Activated CD8-positive, alpha-beta memory T cell treated with anti-CD3 and anti-CD28 coated beads, Interleukin-2, amount 50 U/mL, for 48 hours (primary cell): ENCODE measurements at places on chromosomes 5 and 9.

DNA sequence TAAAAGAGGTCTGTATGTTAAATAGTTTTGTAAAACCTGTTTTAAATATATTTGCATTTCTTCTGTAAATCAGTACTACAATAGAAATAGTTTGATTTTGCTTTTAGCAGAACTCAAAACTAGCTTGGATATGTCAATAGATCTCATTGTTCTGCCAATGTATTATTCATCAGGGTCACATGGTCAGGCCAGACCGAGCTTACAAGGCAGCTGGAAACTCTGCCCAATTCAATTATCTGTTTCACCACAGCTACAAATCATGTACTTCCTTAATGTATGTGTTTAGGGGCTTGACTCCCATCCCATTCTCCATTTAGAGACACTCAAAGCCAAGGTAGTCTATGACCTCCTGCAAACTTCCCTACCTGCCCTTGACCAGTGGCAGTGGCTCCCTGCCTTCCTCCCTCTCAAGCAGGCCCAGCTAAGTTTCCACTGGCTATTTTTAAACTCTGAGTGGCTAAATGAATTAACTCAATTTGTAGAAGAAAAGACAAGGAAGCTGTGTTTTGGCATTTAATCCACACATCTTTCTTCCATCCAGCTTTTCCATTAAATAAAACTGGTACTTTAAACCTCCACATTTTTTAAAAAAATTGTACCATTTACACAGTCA, 46.4 kb upstream of the SELENOP start:
- DNase-seq, result no peak

DNA sequence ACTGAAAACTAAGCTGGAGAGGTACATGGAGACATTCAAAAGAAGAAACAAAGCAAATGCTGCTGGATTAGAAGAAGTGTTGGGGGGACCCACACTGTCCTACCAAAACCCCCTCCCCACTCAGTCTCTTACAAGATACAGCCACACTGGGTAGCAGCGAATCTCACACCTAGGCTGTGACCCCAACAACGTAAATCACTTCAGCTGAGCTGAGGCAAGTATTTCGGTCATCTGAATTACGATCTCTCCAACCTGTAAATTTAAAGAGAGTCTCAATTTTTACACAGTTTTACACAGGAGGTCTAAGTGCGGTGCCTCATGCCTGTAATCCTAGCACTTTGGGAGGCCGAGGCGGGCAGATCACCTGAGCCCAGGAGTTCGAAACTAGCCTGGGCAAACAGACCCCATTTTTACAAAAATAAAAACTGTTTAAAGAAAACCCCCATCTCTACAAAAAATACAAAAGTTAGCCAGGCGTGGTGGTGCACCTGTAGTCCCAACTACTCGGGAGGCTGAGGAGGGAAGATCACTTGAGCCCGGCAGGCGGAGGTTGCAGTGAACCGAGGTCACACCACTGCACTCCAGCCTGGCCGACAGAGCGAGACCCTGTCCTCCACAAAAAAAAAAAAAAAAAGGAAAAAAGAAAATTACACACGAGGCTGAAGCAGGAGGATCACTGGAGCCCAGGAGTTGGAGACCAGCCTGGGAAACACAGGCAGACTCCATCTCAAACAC, 3.4 kb downstream of the CAMSAP1 start:
- no peak for DNase-seq

DNA sequence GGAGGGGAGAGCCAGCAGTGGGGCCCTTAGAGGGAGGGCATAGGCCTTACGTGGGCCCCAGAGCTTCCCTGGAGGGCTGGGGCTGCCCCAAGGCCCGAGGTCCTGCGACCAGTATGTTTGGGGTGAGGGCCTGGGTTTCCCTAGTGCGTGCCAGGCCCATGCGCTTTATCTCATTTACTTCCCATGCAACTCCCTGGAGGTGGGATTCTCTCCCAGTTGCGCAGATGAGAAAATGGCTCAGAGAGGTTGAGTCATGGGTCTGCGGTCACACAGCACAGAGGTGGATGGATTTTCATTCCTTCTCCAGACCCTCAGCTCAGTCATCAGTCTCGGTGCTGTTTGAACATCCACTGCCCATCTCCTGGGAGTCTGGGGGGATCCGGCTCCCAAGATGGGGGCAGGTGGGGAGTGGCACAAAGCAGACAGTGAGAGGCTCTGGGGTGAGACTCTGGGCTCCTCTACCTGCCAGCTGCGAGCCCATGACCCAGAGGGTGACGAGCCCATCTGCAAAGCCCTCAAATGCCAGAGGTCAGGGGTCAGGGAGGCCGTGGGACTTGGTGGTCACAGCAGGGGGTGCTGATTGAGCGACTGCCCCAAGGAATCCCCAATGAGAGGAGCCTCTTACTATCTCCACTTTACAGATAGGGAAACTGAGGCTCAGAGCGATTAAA, 171.2 kb downstream of the GAPVD1 start:
- DNase-seq, result no peak

- DNase-seq, result no peak
Observed at GRCh38 chr9:37486616-37487548, 1.1 kb downstream of the POLR1E start.

GRCh38 chr5:93593476-93594131, 10.6 kb downstream of the NR2F1 start:
- no peak for DNase-seq

- DNase-seq, result no peak
Observed at GRCh38 chr9:93708289-93708986, 132.1 kb downstream of the PHF2 start.

DNA sequence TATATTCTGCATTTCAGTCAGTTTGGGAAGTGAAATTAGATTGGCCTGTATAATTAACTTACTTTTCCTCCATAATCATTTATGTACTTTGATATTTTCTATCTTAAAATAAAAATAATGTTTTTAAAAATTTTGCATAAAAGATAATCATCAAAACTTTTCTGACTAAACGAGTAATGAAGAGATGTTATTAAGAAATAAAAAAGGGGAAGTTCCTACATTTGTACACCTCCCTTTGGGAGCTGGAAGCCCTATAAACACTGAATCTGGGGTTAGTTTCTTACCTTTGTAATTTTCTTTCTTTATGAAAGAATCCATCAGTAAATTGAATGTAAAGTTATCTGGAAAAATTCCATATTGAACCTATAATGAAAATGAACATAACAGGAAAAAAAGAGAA, 86.2 kb downstream of the MRPS27 start:
- DNase-seq, result no peak

GRCh38 chr9:37929441-37929895, 25.5 kb upstream of the SLC25A51 start:
- DNase-seq, result no peak

GRCh38 chr5:87541676-87542075, 128.9 kb upstream of the CCNH start:
- no peak for DNase-seq

DNA sequence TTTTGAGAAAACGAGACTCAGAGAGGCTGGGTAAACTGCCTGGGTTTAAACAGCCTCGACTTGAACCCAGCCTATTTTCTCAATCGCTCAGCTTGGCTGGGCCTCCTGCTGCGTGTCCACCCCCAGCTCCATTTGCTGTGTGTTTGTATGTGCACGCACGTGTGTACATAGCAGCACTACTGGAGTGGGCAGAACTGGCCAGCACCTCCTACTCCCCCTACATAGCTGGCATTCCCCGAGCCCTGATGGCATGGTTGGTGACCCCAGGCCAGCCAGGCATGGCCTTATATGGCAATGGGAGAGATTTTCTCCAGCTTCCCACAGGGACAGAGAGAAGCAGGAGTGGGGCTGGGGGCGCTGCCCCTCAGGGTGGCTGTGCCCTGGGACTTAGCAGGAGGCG, 4.1 kb downstream of the AIF1L start:
- no peak for DNase-seq

DNA sequence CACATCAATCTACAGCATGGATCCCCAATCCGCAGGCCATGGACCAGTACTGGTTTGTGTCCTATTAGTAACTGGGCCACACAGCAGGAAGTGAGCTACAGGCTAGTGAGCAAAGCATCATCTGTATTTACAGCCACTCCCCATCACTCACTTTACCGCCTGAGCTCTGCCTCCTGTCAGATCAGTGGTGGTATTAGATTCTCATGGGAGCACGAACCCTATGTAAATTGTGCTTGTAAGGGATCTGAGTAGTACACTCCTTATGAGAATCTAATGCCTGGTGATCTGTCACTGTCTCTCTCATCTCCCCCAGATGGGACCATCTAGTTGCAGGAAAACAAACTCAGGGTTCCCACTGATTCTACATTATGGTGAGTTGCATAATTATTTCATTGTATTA, 212.7 kb upstream of the FAM174A start:
- no peak for DNase-seq

GRCh38 chr9:6869081-6869948, 111.5 kb downstream of the KDM4C start:
- no peak for DNase-seq

DNA sequence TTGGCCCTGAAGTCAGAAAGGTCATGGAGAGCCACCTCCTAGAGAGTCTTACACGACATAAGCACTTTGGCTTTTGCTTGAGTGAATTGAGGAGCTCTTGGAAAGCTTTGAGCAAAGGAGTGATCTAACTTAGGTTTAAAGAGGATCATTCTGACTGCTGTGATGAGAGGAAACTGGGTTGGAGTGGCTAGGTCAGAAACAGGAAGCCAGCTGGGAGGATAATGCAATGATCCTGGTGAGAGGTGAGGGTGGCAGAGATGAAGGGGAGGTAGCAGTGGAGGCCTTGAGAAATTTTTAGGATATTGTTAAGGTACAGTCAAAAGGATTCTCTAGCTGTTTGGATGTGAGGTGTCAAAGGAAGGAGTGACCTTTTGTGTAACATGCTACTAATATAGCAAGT, 32.2 kb upstream of the ROPN1L start:
- DNase-seq, result no peak

DNA sequence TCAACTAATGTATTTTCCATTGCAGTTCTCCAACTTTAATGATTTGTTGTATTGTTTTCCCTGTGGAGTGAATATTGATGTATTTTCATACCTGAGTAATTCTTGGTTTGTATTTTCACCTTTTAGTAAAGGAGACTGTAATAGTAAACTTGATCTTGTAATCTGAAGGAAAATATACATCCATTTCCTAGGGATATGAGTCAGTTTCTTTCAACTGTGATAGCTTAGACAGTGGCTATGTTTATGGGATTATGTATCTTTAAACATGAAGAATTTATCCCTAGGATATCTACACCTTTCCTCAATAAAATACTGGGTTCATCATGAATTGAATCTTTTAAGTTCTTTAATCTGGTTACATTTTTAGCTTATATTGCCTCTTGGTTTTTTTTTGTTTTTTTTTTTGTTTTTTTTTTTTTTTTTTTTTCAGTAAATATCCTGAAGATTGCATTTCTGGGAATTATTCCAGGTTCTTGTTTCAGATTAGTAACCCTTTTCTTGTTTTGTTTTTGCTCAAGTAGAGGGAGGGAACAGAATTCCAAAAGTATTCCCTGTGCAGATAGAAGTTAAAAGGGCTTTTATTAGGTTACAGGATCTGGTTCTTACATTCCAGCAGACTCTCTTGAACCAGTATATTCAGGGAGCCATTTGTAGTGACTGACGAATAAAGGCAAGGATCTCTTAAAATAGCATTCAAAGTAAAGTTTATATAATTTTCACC, 7.1 kb downstream of the WDR36 start:
- DNase-seq, result no peak

- DNase-seq, result no peak
Observed at GRCh38 chr5:96984506-96985192, 48.8 kb downstream of the LNPEP start.

- no peak for DNase-seq
Observed at GRCh38 chr9:31445357-31445756, 939.1 kb upstream of the ACO1 start.
